Effector memory CD8-positive, alpha-beta T cell (primary cell): ENCODE measurements at places on chromosomes 1 and 21.

DNA sequence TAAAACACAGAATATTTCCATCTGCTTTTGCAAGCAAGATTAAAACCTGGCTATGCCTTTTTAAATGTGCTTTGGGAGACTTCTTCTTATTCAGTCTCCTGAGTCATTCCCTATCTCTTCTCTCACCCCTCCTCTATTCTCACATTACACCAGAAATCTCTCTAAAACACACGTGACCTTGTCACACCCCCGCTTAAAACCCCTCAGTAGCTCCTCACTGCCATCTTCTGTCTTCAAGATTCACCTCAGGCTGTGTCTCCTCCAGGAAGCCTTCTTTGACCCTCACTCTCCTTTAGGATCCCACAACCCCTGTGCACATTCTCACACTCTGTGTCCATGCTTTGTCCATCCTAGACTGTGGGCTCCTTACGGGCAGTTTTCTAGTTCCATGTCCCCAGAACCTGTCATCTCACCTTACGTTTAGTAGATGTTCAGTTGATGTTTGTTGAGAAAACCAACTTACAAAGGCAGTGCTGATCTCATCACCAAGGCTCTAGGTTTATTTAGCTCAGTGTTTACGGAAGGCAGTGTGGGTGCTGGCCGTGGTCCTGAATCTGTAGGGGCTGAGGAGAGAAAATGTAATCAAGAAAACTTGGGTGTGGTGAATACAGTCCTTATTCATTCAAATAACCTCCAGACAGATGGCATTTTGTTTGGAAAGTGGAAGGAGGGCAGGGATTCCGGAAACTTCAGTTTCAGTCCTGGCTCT, 143.5 kb downstream of the DMRTA2 start:
- no peaks in the 10 kb centered on the region for H3K4me1 ChIP-seq
- peaks cover 48% of the 10 kb centered on the region for H3K27me3 ChIP-seq
- H3K4me3 ChIP-seq, result no peak overlapping the region

DNA sequence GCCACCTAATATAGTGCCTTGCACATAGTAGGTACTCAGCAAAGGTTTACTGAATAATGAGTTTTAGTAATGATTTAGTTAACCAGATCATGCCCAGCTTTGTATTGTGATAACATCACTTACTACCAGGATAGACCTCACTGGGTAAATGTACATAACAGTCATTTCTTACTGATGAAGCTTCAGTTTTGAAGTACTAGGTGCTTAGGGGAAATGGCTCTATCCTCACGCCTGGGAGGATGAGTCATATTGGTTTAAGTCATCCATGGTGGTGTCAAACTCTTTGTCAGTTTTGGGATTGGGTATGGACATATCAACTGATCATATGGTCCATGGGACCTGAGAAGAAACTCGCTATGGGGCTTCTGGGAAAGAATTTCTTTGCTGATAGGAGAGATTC, 90.6 kb upstream of the USP24 start:
- H3K27ac ChIP-seq, result no peak overlapping the region
- no peak overlapping the region for H3K4me3 ChIP-seq
- no peaks in the 10 kb centered on the region for H3K4me1 ChIP-seq
- no peaks in the 10 kb centered on the region for H3K36me3 ChIP-seq

GRCh38 chr1:213106298-213106697, 55.3 kb downstream of the RPS6KC1 start:
- H3K4me1 ChIP-seq, result peaks cover 13% of the 10 kb centered on the region
- no peak overlapping the region for H3K4me3 ChIP-seq
- H3K36me3 ChIP-seq, result peaks cover 8% of the 10 kb centered on the region

DNA sequence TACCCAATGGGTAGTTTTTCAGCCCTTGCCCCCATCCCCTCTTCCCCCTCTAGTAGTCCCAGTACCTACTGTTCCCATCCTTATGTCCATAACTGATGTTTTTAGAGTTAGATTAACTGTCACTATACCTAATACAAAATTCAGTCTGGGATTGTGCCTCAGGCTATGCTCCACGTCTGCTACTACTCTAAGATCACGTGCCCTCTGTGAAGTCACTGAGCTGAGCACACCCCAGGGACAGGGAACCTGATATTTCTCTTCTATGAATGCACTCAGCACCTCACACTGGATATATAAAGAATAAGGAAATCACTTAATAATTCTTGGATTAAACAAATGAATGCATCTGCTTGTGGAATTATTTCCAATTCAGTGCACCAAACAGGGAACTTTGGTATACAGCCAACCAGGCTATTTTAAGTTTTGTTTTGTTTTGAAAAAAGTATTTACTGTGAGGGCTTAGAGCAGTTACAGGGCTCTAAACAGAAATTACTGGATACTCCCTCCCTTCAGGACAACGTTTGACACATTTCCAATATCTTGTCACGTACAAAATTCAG, 307.9 kb downstream of the SMYD3 start:
- H3K36me3 ChIP-seq, result no peaks in the 10 kb centered on the region
- no peaks in the 10 kb centered on the region for H3K4me1 ChIP-seq
- no peak for DNase-seq
- no peak overlapping the region for H3K27ac ChIP-seq

GRCh38 chr1:84913555-84913892, 20.5 kb upstream of the LPAR3 start:
- no peaks in the 10 kb centered on the region for H3K36me3 ChIP-seq
- DNase-seq, result no peak
- H3K4me3 ChIP-seq, result no peak overlapping the region
- H3K4me1 ChIP-seq, result no peaks in the 10 kb centered on the region
- peaks cover 7% of the 10 kb centered on the region for H3K27me3 ChIP-seq

GRCh38 chr1:167923324-167924056, 9.6 kb upstream of the ADCY10 start:
- peaks cover 14% of the 10 kb centered on the region for H3K4me1 ChIP-seq
- H3K27me3 ChIP-seq, result no peaks in the 10 kb centered on the region
- DNase-seq, result no peak
- H3K27ac ChIP-seq, result no peak overlapping the region

GRCh38 chr1:246492611-246493245, 14.4 kb downstream of the SMYD3 start:
- peaks cover 3% of the 10 kb centered on the region for H3K36me3 ChIP-seq
- no peak overlapping the region for H3K4me3 ChIP-seq

- H3K27me3 ChIP-seq, result peaks cover 40% of the 10 kb centered on the region
- no peaks in the 10 kb centered on the region for H3K4me1 ChIP-seq
- no peak for DNase-seq
- no peak overlapping the region for H3K27ac ChIP-seq
- no peaks in the 10 kb centered on the region for H3K36me3 ChIP-seq
Measured at GRCh38 chr21:38691631-38692030, 114.1 kb upstream of the ETS2 start.

DNA sequence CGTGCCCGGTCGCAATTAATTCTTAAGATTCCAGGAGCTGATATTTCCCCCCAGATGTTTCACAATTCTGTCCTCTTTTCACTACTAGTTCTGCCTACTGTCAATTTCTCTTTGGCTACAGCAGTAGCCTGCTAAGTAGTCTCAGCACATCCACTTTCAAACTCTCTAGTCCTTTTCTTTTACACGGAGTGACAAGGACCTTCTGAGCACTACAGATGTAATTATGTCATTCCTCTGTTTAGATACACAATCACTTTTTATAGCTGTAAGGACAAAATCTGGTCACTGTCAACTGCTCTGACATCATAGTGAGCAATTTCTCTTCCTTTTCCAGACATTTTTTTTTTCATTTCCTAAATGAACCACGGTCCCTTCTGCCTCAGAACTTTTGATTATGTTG, 421.7 kb upstream of the CHRM3 start:
- no peaks in the 10 kb centered on the region for H3K36me3 ChIP-seq
- no peak overlapping the region for H3K27ac ChIP-seq
- no peak overlapping the region for H3K4me3 ChIP-seq
- no peaks in the 10 kb centered on the region for H3K27me3 ChIP-seq
- no peak for DNase-seq

DNA sequence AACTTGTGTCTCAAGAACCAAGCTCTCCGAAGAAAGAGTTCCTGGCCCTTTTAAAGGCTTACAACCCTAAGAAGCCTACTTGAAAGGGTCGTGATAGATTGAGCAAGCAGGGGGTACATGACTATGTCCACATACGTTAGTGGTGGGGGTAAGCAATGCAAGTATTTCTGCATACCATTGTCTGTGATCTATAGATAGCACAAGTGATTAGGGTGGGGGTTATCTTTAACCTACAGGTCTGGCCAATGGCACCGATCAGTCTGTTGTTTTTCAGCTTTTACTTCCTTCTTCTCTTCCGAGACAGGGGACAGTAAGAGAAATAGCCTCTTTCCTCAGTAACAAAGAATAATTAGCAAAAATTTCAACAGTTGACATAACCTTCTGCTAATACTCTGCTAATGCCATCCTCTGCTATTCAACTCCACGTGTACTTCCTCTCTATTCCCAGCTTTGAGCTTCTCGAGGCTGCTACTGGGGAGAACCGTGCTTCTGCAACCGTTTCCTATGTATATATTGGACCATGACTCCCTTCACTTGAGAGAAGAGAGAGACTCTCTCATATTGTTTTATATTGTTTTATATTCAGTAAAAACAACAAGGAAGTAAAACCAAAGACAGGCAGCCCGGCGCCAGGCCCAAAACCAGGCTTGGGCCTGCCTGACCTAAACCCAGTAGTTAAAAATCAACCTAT, 727.7 kb upstream of the NCAM2 start:
- H3K27ac ChIP-seq, result no peak overlapping the region
- H3K4me1 ChIP-seq, result no peaks in the 10 kb centered on the region
- no peak for DNase-seq
- H3K27me3 ChIP-seq, result no peaks in the 10 kb centered on the region
- H3K36me3 ChIP-seq, result no peaks in the 10 kb centered on the region

- peaks cover 30% of the 10 kb centered on the region for H3K4me1 ChIP-seq
- peaks cover 28% of the 10 kb centered on the region for H3K36me3 ChIP-seq
- DNase-seq, result peak; percentile 92
- peak within 1 kb of the TSS; percentile 81 for H3K4me3 ChIP-seq
Measured at GRCh38 chr1:32964461-32965250, at the start of gene RNF19B. Gene RNF19B (minus strand): TSS chr1:32964809. CDS start chr1:32964685, 124 bp downstream.

DNA sequence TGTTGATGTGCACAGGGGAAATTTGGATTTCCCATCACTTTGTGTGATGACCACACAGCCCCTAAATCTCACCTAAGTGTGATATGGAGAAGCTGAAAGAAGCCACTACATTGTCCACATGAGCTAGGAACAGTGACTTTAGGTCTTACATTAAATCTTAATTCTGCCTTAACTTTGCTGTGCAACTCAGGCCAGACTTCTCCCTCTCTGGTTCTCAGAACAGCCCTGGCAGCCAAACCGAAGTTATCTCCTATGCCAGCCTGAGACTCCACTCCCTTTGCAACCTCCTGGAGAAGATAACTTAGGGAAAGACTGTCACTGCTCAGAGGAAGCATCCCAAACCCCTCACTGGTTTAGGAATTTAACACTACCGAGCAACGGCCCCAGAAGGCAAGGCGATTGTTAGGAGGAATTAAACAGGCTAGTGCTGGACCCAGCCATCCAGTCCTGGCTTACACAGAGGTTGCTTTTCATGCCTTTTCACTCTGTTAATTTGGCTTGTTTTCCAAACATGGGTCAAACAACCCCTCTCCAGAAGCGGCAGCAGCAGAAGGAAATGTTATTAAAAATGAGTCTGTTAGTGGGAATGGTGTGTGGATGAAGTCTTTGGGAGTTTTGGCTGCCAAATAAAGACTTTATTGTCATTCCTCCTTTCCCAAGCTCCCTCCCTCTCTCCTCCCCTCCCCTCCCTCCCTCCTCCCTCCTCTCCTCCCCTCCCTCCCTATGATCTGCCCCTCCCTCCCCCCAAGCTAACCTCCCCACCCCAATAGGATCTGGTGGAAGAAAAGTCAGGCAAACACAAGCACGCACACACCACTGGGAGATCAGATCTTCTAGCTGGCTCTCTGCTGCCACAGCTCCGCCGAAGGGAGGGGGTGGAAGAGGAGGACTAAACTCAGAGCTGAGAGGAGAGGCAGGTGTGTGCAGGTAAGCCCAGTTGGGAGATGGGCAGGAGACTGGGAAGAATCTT, at the start of gene PRELP:
Gene PRELP (plus strand): TSS at position 795 of the 970 bp plus-strand sequence. CDS start 7,379 bp downstream, outside the sequence.
- no peak within 1 kb of the TSS for H3K27ac ChIP-seq
- peaks cover 48% of the 10 kb centered on the region for H3K27me3 ChIP-seq
- no peaks in the 10 kb centered on the region for H3K4me1 ChIP-seq
- DNase-seq, result no peak

GRCh38 chr1:189409774-189410173, 1067.9 kb downstream of the BRINP3 start:
- no peaks in the 10 kb centered on the region for H3K36me3 ChIP-seq
- H3K4me3 ChIP-seq, result no peak overlapping the region
- H3K4me1 ChIP-seq, result no peaks in the 10 kb centered on the region
- H3K27ac ChIP-seq, result no peak overlapping the region
- no peaks in the 10 kb centered on the region for H3K27me3 ChIP-seq

GRCh38 chr1:53130598-53130877, 11.9 kb downstream of the SLC1A7 start:
- H3K27me3 ChIP-seq, result no peaks in the 10 kb centered on the region
- H3K27ac ChIP-seq, result no peak overlapping the region
- no peaks in the 10 kb centered on the region for H3K36me3 ChIP-seq
- no peak for DNase-seq

DNA sequence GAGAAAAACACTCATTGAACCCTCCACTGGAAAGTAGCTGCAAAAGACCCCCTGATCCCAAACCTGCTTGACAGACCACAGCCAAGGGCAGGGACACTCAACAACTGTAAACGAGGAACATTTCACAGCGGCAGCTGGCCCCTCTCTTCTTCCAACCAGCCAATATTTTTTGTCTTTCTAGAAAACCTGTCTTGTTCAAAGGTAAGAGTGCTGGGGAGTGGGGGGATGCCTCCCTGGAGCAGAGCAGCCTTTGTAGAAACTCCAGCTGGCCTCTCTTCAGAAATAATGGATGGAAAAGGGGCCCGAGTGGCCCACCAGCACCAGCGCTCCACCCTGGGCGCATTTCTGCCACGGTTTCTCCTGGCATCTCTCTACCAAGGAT, 384.0 kb downstream of the RRAGC start:
- H3K36me3 ChIP-seq, result no peaks in the 10 kb centered on the region
- H3K4me1 ChIP-seq, result peaks cover 3% of the 10 kb centered on the region
- H3K4me3 ChIP-seq, result no peak overlapping the region
- no peak overlapping the region for H3K27ac ChIP-seq
- H3K27me3 ChIP-seq, result peaks cover 93% of the 10 kb centered on the region
- DNase-seq, result no peak

GRCh38 chr1:158506369-158506987, 34.5 kb downstream of the OR10R2 start:
- no peaks in the 10 kb centered on the region for H3K36me3 ChIP-seq
- peak; percentile 45 for DNase-seq
- no peak overlapping the region for H3K27ac ChIP-seq
- H3K4me3 ChIP-seq, result no peak overlapping the region

DNA sequence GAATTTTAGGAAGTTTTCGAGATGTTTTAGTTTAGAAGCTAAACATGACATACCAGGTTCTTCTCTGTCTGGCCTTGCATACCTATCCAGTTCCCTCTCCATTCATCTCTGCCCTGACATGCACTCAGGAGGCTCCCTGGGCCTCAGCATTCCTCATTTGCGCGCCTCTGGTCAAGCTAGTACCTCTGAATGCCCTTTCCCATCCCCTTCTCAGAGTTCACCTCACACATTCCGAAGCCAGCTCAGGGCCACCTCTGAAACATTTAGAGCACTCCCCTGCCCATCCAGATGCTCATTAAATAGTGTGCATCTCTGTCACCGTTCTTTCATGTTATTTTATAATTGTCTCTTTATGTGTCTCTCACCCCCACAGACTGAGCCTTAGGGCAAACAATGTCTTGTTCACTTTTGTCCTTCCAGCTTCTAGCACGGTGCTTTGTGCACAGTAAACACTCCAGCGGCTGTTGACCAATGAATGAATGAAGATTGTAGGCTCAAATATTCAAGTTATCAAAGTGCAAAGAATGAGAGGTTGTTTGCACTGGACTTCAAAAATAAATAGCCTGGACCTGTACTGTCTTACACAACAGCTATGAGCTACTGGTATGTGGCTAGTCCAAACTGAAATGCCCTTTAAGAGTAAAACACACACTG, 1.2 kb upstream of the DHCR24 start:
- H3K4me1 ChIP-seq, result peaks cover 20% of the 10 kb centered on the region
- peaks cover 9% of the 10 kb centered on the region for H3K27me3 ChIP-seq
- H3K4me3 ChIP-seq, result peak overlapping the region; percentile 97
- DNase-seq, result no peak
